ENCODE measurements at places on chromosomes 7 and 10.
A peak's percentile ranks its signal among the peaks of the same experiment; 100 is the strongest.

- no peak for DNase-seq
Measured at GRCh38 chr10:90125456-90126255, 424.3 kb downstream of the KIF20B start.

- DNase-seq, result peak; percentile 27
Measured at GRCh38 chr10:114486938-114487814, 82.9 kb upstream of the AFAP1L2 start.

DNA sequence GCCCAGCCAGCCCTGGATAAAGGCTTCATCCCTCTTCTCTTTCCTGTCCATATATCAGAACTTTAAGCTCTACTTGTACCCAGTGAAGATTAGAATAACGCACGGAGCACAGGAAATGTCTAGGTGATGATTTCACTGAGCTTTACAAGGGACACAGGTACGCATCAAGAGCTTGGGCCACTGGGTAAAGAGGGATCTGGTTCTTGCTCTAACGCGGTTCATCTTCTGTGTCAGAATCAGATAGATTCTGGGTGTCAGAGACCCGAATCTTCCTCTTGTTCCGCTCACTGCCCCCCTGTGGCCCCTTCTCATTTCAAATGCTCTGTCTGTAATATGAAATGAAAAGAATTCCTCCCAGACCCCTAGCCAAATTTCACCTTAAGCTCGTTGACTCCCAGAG is 24.7 kb downstream of the IL2RA start:
- no peak for DNase-seq

DNA sequence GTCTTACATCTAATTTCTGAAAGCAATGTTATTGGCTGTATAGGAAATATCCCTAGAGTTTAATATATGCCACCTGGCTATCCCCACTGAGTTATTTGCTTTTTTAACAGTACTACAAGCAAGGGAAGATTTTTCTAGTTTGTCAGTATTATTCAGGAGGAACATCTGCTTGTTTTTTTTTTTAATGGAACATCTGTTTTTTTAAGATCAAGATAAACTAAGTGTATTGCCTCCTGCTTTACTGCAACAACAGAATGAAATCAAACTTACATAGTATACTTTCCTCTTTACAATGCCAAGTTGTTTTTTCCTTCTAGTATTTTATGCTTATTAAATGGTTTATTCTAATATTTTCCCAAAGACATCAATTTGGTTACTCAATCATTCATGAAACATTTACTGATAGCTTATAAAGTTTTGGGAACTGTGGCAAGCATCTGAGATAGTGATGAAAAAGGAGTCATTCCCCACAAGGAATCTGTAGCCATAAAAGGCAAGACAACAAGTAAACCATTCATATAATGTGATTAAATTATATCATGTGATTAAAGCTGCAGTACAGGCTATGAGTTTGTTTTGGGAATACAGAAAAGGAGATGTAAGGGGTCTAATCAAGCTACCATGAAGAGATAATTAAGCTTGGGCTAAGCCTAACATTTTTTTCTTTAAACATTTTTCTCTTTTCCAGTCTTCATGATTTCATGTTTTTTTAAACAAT is 17.4 kb downstream of the MTPN start:
- no peak for DNase-seq

- DNase-seq, result no peak
Measured at GRCh38 chr10:72673280-72673679, 18.7 kb upstream of the MCU start.

DNA sequence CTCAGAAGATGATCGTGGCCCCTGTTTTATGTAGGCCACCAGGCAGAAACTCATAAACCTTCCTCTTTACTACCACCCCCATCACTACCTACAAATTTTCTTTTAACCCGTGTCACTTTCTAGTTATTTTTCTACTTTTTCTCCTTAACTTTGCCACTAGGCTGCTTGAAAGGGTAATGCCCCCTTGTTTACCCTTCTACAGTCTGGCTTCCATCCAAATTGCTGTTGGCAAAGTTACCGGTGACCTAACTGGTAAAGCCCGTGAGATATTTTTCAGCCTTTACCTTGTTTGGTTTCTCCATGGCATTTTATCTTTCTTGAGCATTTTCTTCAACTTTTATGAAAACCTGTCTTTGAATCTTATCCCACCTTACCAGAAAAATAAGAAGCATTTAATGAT is 153.0 kb downstream of the WNT2 start:
- DNase-seq, result no peak

- DNase-seq, result no peak
Measured at GRCh38 chr7:2403718-2404648, 572 bp downstream of the CHST12 start.

DNA sequence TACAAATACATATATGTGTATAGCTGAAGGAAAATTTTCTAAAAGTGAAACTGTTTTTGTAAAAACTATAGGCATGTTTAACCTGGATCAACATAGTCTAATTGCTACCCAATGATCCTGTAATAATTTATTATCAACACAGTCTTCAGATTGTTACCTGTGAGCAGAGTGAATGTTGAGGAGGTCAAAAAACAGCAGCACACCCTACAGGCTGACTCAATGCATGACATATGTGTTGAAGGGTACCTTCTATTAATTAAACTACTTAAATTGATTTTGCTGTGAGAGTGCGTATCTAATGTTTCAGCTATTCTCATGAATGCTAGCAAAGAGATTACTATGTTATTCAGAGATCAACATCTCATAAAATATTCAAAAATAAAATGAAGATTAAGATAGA is 411.4 kb downstream of the TNS3 start:
- DNase-seq, result no peak

- no peak for DNase-seq
Measured at GRCh38 chr7:115410434-115410820, 488.5 kb downstream of the MDFIC start.

DNA sequence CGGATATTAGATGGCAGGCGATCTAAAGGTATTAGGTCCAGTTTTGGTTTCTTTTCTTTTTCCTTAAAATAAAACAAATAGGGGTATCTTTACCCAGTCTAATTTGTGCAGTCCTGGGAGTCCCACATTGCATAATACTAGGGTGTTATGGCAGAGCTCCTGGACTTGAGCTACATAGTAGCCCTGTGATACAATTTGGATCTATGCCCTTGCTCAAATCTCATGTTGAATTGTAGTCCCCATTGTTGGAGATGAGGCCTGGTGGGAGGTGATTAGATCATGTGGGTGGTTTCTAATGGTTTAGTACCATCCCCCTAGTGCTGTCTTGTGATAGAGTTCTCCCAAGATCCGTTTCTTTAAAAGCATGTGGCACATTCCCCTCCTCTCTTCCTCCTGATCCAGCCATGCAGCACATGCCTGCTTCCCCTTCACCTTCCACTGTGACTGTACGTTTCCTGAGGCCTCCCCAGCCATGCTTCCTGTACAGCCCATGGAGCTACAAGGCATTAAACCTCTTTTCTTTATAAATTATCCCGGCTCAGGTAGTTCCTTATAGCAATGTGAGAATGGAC is 141.9 kb downstream of the RPS24 start:
- DNase-seq, result no peak

- no peak for DNase-seq
Measured at GRCh38 chr7:38525857-38526256, 105.3 kb downstream of the AMPH start.

- DNase-seq, result no peak
Measured at GRCh38 chr10:33036670-33037069, 78.6 kb upstream of the ITGB1 start.

GRCh38 chr10:18312374-18313139 is 172.3 kb downstream of the CACNB2 start:
- DNase-seq, result peak; percentile 43

- no peak for DNase-seq
Measured at GRCh38 chr10:3570855-3571266, 214.1 kb downstream of the KLF6 start.

- DNase-seq, result no peak
Measured at GRCh38 chr7:158407581-158408317, 179.9 kb downstream of the PTPRN2 start.

GRCh38 chr7:47778153-47778661 is 170.1 kb downstream of the PKD1L1 start:
- no peak for DNase-seq

DNA sequence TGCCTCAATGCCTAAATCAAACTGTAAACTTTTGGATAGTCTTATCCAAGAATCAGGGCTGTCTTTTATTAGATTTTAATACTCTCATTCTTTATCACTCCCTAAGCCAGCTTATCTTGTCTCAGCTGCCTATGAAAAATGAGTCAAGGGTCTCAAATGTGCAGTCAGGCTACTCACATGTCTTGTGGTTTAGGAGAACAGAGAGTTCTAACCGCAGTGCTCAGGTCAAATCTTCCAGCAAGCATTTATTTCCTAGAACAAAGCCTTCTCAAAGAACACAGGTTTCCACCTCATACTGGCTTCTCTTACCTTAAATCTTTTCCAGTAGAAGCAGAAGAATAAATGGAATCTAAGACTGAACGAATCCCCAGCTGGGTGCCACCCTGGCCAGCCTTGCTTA is 23.5 kb downstream of the HTR5A start:
- DNase-seq, result no peak

DNA sequence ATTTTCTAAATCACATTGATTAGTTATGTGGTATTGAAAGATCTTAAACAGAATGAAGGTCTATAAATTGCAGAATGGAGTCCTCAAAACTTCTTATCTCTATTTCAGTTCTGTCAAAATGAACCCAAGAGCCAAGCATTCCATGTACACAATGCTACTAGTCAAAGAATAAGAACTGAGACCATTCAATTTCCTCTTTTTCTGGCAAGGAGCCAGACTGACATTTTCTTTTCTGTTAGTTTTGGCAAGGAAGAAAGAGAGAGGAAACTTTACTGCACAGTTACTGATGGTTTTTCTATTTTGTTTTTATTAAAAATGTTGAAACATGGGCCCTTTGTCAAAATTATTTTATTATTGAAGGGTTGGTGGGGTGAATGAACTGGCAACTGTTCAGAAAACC is 181.8 kb upstream of the FERD3L start:
- peak; percentile 43 for DNase-seq

DNA sequence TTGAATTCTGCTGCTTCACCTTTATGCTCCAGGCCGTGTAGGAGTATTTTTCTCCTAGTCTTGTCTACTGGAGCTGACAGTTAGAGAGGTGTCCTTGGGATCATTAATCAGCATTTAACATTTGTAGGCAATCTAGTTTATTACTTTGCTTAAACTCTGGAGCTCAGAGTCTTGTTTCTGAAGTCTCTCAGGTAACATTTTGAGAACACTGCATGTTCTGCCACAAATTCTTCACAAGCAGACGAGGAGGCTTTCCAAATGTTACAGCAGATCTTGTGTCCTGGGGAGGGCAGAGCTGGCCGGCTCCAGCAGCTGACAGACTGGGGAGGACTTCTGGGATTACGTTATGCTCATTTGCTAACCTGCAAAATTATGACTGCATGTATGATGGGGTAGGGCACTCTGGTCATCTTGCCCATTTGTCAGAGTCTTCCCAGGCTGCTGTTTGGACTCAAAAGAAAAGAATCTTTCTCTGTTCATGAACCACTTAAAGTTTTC is 50.5 kb downstream of the GALNT17 start:
- no peak for DNase-seq

GRCh38 chr7:135359615-135360014 is 126.0 kb downstream of the STRA8 start:
- no peak for DNase-seq

- DNase-seq, result no peak
Measured at GRCh38 chr10:73433538-73433867, at the start of gene MSS51. Gene MSS51, minus strand, starts transcription at chr10:73433561. Its CDS starts 5,277 bp downstream, at chr10:73428284.

Measured in brain pericyte (primary cell).